Left renal cortex interstitium (tissue), 4 donors: ENCODE measurements at places on chromosomes 11 and 22. TPM values are rescaled to one million over a fixed set of nuclear protein-coding genes. Genes with fewer than 3 reads are reported as not detected.

The MGAT3 gene
- polyA plus RNA-seq = 22.8 TPM

The ENTHD1 gene
- polyA plus RNA-seq = not detected

The ELP4 gene
- 22.9 TPM for polyA plus RNA-seq

The MIAT gene
- polyA plus RNA-seq = 0.69 TPM

The PLA2G6 gene
- polyA plus RNA-seq = 67.0 TPM

The MYO7A gene
- polyA plus RNA-seq = 2.7 TPM

The RIMBP3C gene
- 0.39 TPM for polyA plus RNA-seq

The LARGE2 gene
- polyA plus RNA-seq = 22.1 TPM

The CD3E gene
- 0.37 TPM for polyA plus RNA-seq

GRCh38 chr11:34749666-34750659 lies 129.1 kb downstream of the EHF start:
- no peak for DNase-seq

DNA sequence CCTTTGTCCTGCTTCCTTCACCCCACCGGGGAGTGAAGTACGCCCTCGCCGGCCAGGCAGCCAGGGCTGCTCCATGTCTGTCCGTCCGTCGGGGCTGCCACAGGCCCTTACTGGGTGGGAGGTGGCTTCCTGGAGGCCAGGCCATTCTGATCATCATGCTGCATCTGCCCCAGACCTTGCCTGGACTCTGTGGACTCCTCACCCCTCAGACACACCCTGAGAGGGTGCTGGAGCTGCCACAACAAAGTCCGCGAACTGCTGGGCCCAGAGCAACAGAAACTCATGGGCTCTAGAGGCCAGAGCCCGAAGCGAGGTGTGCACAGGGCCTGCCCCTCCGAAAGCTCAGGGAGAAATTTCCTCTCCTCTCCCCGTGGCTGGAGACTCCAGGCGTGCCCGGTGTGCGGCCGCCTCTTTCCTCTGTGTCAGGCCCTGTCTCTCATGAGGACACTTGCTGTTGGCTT lies 124.2 kb downstream of the KCNQ1OT1 start:
- no peak for DNase-seq

DNA sequence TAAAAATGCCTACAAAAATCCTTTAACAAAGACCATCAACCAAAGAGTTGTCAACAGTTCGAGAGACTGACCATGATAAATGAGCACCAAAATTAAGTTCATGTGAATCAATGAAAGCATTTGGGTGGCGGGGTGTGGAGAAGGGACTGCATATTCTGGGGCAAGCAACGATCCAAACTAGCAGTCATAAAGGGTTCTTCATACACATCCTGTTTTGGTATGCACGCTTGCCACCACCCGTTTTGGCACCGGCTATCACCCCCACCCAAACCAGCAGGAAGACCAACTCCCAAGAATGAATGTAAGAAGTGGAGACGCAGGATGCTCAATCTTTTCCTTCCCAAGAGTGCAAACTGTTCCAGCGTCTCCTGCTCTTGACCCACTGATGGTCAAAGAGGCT lies 80.8 kb downstream of the SGSM3 start:
- no peak for DNase-seq

DNA sequence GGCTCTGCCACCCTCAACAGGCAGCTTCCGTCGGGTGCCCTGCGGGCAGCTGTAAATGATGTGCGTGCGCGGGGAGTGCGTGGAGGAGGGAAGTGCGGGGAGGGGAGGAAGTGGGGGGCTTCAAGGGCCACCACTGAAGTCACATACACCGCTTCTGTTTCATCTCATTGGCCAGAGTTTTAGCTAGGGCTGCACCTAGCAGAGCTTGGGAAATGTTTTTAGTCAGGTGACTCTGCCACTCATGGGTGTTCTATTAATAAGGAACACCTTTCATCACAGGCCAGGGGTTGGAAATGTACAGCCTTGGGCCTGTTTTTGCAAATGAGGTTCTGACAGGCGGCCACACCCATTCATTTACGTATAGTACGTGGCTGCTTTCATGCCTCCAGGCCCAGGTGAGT lies 14.6 kb downstream of the FAM118A start:
- no peak for DNase-seq

GRCh38 chr22:43315687-43316217 lies 27.4 kb downstream of the SCUBE1 start:
- no peak for DNase-seq

- no peak for DNase-seq
Observed at GRCh38 chr11:8318536-8318935, 54.9 kb upstream of the LMO1 start.

- no peak for DNase-seq
Observed at GRCh38 chr11:134406264-134407185, 5.5 kb downstream of the B3GAT1 start.

DNA sequence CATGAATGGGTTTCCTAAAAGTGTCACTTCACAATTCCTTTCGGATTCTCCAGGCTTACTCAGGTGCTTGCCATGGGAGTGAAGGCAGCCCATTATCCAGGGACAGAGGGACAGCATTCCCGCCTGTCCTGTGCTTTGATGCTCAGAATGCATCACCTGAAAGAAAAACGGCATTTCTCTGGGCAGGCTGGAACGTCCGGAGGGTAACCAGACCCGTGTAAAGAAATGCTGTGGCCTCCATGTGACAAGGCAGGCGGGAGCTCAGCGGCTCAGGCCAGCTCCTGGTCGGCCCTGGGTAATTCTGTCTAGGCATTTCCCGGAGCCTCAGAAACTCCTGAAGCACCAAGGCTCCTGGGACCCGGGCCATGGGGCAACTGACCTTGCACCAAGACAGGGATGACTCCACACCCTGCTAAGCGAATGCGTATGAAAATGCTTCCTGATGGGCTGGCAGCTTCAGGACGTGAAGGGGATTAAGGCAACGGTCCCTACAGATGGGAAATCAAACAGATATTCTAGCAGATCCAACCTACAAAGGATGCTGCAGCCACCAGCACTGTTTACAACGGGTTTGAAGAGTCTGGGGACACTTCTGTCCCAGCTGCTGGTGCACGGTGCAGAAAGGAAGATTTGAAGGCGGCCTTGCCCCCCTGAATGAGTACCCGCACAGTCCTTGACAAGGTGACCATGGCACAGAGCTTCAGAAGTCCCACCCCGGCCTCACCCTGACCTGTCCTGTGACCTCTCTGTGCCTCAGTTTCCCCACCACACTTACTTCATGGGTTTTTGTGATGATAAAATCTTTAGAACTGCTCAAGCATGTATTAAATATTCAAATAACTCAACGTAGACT lies 13.6 kb upstream of the FGF3 start:
- DNase-seq = no peak

DNA sequence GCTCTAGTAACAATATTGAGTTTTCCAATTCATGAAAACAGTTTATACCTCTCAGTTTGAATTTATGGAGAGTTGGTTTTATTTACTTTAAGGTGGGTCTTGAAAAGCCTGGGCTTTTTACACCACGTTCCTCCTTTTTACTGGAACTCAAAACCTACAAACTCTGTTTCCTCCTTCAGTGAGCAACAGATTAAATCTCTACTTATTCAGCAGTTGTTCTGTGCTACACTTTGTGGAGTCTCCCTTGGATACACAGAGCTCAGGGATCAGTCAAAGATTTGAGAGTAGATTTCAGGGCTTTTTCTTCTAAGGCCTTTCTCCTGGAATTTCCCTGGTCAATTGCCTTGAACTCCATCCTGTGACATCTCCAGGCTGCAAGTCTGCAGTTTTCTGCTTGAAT lies 3.5 kb downstream of the NXPE1 start:
- no peak for DNase-seq

DNA sequence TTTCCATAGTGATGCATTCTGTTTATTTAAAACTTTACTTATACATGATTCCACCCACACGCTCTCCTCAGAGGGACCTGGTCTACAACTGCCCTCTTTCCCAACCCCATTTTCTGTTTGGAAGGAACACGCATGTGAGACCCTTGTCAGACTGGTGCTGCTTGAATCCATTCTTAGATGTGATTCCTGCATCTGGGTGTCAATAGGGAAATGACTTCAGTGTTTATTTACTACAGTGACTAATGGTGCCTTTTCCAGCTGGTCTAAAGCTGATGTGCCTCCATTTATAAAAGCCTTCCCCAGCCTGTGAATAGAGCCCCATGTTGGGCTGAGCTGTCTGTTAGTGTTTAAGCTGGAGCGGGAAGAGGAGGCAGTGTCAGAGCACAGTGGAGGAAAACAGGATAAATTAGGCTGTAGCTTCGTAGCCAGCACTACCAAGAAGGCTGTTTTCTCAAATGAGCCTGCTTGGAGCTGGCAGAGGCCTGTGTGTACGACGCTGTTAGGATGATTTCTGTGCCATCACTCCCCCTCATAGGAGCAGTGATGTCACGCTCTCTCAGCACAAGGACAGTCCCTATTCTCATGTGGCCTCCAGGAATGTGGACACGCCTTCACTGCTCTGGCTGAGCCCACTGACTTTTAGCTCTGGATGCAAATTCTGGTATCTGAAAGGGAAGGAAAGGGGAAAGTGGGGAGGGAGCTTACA lies 18.9 kb upstream of the C11orf96 start:
- peak; percentile 42 for DNase-seq

- no peak for DNase-seq
Observed at GRCh38 chr11:26268980-26269660, 62.8 kb upstream of the ANO3 start.

DNA sequence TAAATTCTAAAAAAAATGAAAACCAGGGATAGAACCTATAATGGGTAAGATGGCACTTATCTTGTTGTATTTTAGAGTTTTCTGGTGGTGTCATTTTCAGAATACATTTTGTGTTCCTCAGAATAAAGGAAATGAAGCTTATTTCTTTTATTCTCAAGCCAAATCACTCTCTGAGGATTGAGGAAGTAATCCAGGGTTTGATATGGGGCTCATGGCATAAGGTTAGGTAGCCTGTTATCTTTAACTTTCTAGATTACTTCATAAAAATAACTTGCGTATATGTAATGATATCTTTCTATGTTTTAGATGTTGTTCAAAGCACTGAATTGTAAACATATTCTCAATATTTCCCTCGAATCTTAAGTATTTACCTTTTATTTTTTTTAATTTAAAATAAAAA lies 33.5 kb downstream of the PDE3B start:
- DNase-seq = no peak

DNA sequence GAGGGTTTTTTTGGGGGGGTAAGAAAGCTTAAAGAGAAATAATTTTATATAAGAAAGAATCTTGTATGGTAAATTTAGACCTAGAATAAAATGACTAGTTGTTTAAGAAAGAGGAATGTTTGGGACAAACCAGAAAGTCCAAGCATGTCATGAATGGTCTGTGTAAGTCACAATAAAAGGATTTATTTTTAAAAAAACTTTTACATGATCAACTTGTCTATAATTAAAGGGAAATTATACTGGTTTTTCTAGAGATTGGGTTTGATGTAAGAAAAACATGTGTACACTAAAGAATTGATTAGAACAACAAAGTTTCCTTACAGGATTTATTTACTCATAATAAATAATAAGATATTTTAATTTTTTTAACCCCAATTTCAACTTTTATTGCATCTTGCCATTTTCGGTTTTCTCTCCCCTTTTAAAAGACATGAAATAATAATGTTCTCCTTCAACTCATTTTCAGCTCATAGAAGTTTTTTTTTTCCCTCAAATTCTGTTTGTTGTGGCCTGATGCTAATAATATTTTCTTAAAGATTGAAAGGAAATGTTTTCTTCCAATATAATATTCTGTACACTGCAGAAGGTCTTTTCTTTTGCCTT lies 35.4 kb upstream of the INCENP start:
- DNase-seq = no peak
